ENCODE measurements at places on chromosomes 2 and 18. TPM values are rescaled to one million over a fixed set of nuclear protein-coding genes. Genes with fewer than 3 reads are reported as not detected.

The NCKAP5 gene
- 0.27 TPM for total RNA-seq

The UGT1A4 gene
- total RNA-seq: not detected

The OTOS gene
- not detected for total RNA-seq

The CNNM4 gene
- 2.0 TPM for total RNA-seq

The PCARE gene
- total RNA-seq: under 0.01 TPM

The LDLRAD4 gene
- total RNA-seq: 2.0 TPM

The OSR1 gene
- total RNA-seq: not detected

The RTP5 gene
- not detected for total RNA-seq

The ARHGAP15 gene
- total RNA-seq: not detected

The ATF2 gene
- 42.7 TPM for total RNA-seq

The FBLN7 gene
- total RNA-seq: 1.2 TPM

The TFPI gene
- 294 TPM for total RNA-seq

The CNOT11 gene
- 17.9 TPM for total RNA-seq

The LRATD1 gene
- total RNA-seq: 0.27 TPM

The MALL gene
- total RNA-seq: 21.3 TPM

The CHST9 gene
- total RNA-seq: not detected

The TLX2 gene
- not detected for total RNA-seq

The EVA1A gene
- total RNA-seq: 116 TPM

The SLC40A1 gene
- 11.5 TPM for total RNA-seq
